NCI-H2029 (cell line): ENCODE measurements at places on chromosomes 2 and 18.

DNA sequence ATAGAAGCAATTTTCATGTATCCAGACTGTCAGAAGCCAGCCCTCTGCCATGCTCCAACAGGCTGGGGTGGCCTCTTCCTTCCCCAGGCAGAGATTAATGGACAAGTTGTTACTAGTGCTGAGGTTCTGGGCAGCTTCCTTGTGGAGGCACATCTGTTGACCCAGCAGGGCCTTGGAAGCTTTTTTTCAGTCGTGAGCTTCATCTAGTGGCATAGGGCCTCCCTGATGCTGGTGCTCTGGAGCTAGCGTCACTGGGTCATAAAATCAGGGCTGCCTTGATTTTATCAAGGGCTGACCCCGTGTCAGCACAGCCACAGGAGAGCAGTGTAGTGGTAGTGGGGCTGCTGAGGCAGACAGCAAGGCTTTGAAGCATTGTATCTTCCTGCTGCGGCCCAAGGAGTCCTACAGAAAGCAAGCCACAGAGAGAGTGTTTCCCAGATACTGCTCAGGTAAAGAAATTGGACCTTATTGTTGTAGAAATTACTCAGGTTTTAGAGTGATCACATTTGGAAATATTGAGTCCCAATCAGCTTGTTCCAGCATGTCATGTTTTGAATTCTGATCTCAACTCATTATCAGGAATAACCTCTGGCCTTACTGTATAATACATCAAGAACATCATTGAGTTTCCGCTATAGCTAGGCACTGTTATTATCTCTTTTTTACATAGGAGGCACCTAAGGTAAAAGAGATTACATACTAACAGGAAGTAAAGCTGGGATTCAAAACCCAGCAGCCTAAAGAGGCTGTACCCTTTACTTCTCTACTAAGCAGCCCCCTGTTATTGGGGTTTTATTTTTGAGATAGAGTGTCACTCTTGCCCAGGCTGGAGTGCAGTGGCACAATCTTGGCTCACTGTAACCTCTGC lies 92.3 kb upstream of the ALPP start:
- DNase-seq, result no peak

GRCh38 chr2:29013057-29013780 lies 32.1 kb downstream of the TOGARAM2 start:
- DNase-seq, result no peak

DNA sequence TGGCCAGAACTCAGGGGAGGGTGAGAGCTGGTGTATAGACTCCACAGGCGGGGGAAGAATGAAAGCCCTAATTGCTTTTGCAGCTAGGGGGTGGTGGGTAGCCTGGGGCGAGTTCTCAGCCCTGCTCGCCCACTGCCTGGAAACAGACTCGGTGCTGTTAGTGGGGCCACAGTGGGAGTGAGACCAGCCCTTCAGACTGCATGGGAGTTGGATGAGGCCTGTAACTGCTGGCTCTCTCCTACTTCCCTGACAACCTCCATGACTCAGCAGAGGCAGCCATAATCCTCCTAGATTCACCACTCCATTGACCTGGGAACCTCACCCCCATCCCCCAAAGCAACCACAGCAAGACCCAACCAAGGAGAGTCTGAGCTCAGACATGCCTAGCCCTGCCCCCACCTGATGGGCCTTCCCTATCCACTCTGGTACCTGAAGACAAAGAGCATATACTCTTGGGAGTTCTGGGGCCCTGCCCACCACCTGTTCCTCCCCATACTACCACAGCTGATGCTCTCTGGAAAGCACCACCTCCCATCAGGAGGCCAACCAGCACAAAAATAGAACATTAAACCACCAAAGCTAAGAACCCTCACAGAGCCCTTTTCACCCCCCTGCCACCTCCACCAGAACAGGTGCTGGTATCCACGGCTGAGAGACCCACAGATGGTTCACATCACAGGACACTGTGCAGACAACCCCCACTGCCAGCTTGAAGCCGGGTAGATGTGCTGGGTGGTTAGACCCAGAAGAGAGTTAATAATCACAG lies 226.3 kb downstream of the EIPR1 start:
- DNase-seq, result no peak

GRCh38 chr2:72722492-72723070 lies 103.3 kb downstream of the EXOC6B start:
- no peak for DNase-seq

GRCh38 chr2:100272841-100273329 lies 49.4 kb downstream of the LONRF2 start:
- DNase-seq, result peak; percentile 12

DNA sequence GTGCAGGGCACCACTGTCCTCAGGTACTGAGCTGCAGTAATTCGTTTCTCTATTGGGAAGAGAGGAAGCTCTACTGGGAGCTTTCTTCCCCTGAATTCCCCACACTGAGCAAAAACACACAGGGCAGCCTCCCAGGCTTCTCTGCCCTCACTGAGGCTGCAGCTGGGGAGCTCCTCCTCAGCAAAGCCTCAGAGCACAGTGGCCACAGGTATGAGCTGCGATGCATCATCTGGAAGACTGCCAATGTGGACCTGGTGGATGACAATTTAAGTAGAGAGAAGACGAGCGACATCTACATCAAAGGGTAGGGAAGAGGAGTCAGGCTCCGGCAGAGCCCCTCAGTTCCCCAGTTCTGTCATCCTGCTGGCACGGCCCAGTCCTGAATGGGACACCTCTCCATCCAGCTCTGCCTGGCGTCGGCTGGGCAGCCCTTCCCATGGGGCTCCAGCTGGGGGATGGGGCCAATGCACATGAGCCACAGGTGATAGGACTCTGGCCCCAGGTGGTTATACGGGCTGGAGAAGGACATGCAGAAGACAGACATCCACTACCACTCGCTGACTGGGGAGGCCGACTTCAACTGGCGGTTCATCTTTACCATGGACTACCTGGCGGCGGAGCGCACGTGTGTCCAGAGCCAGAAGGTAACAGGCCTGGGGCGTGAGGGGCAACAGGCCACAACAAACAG lies 37.6 kb downstream of the LMAN2L start:
- no peak for DNase-seq
